Activated CD4-positive, alpha-beta T cell treated with anti-CD3 and anti-CD28 coated beads for 4 hours (primary cell): ENCODE measurements at places on chromosomes 1 and 21.
A peak's percentile ranks its signal among the peaks of the same experiment; 100 is the strongest.

- no peak for DNase-seq
Measured at GRCh38 chr1:29455781-29456180, 219.5 kb downstream of the PTPRU start.

- no peak for DNase-seq
Measured at GRCh38 chr1:30263888-30264671, 459.3 kb downstream of the MATN1 start.

GRCh38 chr1:40438391-40439015, 11.8 kb upstream of the ZFP69B start:
- DNase-seq: peak; percentile 36

- no peak for DNase-seq
Measured at GRCh38 chr1:237197470-237198425, 155.8 kb downstream of the RYR2 start.

GRCh38 chr1:77407738-77408375, 126.0 kb downstream of the AK5 start:
- DNase-seq: no peak
